ENCODE measurements at places on chromosomes 4 and X. TPM values are rescaled to one million over a fixed set of nuclear protein-coding genes. Genes with fewer than 3 reads are reported as not detected.

TCEAL6 gene
- not detected for total RNA-seq

MTMR8 gene
- total RNA-seq, result 4.8 TPM

RENBP gene
- 15.8 TPM for total RNA-seq

DNA sequence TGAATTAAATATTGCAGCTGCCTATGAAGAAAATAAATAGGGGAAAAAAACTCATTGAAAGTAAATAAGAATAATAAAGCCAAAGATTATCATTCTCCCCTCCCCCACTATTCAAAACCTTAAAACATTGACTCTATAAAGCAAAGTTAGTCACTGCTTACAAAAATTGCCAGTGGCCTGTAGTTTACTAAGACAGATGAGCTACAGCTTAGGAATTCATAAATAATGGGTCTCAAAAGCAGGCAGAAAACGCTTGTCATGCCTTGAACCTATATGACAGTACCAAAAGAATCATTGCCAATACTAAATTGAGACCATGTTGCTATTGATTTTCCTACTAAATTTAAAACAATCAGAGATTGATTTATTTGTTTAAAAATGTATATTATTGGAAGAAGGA lies 78.9 kb downstream of the SLC10A7 start:
- no peak for DNase-seq

GRCh38 chrX:68462197-68462596 lies 28.9 kb upstream of the OPHN1 start:
- DNase-seq, result no peak

DNA sequence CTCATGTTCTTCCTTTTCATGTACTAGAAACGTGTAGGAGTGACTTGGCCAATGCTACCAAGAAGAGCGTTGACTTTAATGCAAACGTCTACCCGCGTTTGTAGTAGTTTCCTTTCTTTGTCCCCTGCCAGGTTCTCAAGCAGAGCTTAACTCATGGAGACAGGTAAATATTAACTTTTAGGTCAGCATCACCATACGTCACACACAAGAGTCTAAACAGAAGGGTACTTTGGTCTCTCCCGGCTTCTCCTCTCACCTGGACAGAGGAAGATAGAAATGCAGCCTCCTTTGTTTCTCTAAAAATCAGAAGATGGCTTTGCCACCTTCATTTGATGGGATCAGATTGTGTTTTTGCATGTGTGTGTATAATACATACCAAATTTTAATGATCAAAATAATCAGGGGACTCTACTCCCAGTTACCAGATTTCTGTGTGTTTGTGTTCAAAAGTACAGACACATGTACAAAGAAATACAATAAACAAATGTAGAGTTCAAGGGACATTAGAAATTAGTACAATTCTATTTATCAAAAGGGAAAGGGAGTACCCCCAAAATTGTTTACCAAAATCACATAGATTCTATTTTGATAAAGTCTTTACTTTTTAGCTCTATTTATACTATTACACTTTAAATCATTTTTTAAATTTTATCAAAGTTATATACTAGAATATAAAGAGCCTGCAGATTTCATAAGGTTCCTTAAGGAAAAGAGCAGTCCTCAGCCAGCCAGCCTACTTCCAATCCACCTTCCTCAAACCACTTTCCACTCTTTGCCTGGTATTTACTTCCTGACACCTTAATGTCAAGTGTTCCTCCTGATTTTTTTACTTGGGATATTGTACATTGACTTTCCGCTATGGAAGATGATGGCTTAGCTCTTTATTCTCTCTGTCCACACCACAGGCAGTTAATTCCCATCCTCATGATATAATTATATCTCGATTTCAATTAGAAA lies 195.5 kb downstream of the RELL1 start:
- no peak for DNase-seq

DNA sequence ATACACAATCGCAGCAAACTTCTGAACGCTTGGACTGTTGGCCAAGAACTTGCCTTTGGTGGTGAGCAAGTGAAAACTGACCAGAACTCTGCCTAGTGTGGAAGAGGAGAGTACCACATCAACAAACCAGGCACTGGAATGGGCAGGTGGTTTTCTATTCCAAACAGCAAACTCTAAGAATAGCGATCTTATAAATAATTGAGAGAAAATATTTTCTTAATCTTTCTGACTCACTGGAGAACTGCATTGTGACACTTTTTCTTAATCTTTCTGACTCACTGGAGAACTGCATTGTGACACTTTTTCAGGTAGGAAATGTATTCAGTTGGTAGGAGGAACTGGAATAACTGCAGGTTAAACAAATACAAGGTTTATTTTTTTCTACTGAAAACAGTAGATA lies 57.0 kb upstream of the SORBS2 start:
- no peak for DNase-seq

- DNase-seq, result no peak
These were observed 363.5 kb downstream of the BCOR start for GRCh38 chrX:39734174-39734776.

DNA sequence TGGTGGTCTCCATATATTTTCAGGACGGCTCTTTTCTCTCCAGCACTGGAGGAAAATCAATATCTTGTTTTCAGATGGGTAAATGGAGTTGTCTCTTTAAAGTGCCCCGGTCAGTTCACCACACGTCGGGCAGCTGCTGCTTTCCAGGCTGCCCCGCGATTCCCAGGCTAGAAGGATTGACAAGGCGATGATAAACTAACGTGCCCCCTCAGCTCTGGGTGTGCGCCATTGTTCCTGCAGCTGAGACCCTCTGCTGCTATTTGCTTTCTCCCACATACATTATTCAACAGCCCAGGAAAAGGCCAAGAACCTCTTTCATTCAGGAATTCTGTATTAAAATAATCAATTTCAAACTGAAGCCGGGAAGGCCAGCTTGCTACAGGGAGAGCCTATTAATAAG lies 254.5 kb downstream of the SOX3 start:
- no peak for DNase-seq

DNA sequence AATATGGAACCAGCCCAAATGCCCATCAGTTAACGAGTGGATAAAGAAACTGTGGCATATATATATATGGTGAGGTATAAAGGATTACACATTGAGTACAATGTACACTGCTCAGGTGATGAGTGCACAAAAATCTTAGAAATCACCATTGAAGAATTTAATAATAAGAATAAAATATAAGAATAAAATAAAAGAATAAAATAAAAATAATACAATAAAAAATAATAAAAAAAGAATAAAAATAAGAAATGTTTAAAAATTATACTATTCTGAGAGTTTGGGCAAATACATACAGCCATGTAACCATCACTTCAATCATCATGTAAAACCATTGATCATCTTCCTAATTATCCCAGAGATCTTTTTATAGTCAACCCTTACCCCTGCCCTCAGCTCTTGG lies 173.5 kb downstream of the AWAT2 start:
- DNase-seq, result no peak
